ENCODE measurements at places on chromosomes 2 and 18.

DNA sequence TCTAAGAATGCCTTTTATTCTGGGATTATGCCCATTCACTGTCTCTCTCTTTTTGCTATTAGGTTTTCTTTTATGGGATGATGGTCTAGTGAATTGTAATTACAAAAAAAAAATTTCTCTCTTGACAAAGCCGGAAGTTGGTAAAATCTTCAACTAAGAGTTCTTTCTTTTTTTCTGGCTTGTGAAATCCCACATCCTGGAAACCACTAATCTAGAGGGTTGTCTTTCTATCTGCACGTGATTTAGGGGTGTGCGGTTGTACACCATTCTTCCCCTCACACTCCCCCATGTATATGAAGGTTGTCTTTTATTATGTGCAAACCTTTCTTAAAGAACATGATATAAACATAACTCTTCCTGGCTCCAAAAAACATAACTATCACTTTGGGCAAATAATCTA, 52.0 kb downstream of the GATA6 start:
- no peak for DNase-seq

- DNase-seq, result no peak
Observed at GRCh38 chr18:515156-515815, 14.8 kb upstream of the COLEC12 start.

DNA sequence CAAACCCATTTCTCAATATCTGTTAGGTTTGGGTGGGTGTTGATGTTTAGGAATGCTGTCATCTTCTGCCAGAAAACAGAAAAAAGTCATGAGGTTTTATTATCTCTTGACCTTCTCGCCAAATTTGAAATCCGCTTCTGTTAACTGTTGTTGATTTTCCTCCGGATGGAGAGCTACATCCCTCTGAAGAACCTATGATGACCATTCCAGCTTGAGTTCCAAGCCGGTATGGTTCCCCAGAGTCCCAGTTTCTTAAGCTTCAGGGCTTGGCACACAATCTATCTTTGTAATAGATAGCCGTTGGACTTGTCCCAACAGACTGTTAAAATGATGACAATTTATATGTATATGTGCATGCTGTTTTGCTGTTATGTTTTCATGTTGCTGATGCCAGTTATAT, 1201.0 kb downstream of the LRP1B start:
- DNase-seq, result no peak

DNA sequence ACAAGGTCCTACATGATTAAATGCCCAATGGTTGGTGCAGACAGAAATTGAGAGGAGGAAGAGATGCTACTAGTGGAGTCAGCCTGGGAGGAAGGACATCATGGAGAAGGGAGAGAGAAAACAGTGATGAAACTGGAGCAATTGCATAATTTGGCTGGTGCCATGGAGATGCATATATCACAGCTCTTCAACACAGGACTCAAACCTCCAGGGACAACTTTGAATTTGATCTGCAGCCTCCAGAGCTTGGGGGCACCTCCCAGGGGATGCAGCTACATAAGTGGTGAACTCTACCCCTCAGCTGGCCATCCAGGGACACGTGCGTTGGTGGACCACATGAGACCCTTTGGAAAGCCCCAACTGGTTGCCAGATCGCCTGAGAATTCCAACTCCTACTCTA, 80.4 kb downstream of the CTAGE1 start:
- DNase-seq, result no peak

DNA sequence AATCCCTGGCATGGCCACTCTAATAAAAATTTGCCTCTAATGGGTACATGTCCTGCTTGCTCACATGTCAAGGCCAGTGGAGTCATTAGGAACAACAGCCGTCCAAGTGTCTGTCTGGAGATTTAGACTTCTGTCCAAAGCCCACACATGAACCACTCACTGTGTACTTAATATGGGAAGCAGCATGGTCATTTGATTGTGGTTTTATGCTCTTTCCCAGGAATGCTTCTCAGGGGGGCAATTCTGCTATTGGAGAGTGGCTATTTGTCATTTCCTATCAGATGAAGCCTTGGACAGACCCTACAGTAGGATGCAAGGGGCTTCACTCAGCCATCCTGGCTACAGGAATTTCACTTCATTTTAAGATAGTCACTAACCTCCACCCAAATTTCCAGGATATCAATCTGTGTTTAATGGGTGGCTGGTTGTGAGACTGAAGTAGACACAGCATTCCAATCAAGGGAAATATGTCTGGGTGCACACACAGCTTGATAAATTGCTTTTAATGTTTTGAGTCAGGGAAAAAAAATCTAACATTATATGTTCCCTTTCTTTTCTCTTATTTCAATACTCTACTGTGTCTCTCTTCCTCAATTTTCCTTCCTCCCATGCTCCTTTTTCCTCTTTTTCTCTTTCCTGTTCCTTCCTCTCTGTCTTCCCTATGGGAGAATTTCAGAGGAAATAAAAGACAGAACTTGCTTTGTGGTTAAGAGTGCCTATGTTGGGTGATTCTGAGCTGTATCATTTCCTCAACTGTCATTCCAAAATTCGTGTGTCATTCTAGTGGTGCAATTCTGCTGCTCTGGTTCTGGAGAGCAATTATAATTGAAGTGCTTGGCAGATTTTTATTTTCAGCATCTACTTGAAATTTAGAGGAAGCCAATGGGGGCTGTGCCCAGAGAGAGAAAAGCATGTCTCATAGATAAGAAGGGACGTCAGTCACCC, 320.1 kb downstream of the OSR1 start:
- DNase-seq, result no peak

DNA sequence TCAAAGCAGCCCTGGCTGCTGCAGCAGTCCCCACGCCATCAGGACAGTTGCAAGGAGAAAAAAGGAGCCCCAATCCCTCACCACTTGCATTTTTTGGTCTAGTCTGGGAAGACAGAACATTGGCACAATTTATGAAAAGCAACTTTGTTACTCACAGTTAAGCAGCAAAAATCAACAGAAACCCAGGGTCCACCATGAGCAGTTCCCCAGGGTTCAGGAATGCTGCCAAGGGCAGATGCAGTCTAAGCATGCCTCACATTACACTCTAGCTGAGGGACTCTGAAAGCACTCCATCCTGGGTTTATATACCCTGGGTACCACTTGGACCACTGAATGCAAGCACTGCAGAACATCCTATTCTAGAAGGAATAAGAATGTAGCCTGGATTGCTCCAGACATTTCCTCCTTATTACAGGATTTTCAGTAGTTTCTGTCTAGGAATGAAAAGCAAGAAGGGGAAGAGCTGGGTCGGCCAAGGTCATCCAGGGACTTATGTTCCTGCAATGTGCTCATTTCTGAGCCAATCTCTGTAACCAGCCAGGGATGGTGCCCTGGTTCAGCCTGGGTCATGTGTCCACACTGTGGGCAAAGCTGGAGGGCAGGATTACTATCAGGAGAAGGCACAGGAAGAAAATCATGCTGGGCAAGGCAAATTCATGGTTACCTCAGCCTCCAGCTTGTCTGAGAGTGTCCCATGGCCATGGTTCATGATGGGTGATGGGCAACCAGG, 19.5 kb upstream of the TMEM163 start:
- no peak for DNase-seq

- no peak for DNase-seq
Observed at GRCh38 chr18:29979881-29980280, 1062.7 kb downstream of the DSC3 start.

DNA sequence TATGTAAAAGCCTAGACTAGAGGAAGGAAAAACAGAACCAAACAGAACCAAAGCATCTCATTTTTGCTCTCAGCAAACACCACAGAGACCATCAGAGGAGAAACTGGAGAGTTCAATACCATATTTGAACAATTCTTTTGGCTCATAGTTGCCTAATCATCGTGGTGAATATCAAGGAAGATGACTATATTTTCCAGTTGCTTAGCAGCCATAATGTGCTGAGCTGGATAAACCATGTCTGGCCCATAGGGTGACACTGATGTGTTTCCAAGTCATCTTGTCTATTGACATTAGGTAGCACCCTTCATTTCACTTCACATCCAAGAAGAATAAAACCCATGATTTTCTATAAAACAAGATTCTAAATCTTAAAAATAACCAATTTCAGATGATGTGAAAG, 5.9 kb upstream of the XRCC5 start:
- no peak for DNase-seq

- DNase-seq, result no peak
Observed at GRCh38 chr2:46339676-46340459, 42.7 kb downstream of the EPAS1 start.

GRCh38 chr2:25309402-25309801, 32.3 kb downstream of the DNMT3A start:
- no peak for DNase-seq

DNA sequence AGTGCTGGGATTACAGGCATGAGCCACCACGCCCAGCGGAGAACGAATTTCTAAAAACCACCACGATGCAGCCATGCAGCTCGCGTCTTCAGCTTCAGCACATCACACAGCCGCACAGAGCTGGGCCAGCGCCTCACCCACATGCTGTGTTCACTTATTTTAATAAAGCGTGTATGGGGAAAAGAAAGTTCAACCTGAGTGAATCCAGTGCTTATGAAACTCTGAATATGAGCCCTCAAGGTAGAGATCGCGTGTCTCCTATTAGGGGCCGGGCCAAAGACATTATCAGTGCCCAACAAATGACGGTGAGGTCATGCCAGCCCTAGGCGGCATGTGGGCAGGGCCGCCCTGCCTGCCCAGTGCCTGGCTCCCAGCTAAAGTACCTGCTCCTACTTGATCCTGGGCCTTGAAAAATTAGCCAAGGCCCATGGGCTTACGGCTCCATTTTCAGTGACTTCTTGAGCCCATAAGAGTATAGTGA, 44.3 kb downstream of the SPRED2 start:
- no peak for DNase-seq

DNA sequence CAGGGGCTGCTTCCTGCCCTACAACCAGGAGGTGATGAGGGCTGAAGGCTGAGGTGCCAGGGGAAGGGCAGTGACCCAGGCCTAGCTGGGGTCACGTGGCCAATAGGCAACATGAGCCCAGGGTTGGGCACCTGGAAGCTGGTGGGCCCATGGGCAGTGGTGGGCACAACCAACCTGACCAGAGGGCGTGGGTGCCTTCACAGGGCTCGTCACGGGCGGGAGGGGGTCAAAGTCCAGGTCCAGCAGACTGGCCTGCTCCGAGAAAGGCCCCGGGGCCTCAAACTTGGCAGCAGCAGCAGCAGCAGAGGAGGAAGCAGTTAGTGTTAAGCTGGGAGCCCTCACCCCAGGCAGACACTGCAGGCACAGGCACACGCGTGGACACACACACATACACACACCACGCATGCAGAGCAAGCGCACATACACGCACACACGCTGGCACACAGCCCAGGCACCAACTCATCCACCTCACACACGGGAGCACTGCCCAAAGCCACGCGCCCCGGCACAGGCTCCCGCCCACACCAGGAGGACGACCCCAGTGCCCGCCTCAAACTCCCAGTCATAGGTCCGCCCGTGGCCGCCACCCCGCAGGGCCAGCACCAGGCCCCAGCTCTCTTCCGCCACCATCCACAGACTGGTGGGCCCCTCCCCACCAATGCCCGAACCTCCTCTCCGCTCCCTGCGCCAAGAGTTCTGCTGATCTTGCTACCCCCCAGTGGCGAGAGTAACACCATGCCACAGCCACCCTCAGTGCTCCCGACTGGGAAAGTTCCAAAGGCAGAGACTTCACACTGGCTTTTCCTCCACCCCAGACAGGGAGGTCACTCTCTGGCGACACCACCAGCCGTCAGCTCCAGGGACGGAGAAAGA, 53.0 kb downstream of the BIN1 start:
- no peak for DNase-seq

- no peak for DNase-seq
Observed at GRCh38 chr2:33598561-33599174, 431 bp downstream of the FAM98A start.

DNA sequence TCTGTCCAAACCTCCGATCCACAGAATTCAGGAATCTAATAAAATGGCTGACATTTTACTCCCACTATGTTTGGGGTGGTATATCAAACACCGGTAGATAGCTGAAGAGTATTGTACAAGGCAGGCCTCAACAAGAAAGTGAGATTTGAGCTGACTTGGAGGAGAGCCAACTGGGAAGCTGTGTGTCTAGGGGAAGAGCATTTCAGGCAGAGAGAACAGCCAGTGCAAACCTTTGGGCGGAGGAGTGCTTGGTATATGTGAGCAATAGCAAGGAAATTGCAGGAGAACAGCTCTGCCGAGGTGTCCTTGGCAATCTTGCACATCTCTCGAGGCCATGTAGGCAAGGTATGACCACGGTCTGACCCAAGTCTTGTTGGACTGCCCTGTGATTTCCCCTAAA, 1.8 kb upstream of the MERTK start:
- DNase-seq, result no peak

GRCh38 chr18:27803957-27804356, 373.0 kb downstream of the CDH2 start:
- peak; percentile 0 for DNase-seq

GRCh38 chr2:177464549-177464948, 72.0 kb downstream of the AGPS start:
- peak; percentile 50 for DNase-seq

DNA sequence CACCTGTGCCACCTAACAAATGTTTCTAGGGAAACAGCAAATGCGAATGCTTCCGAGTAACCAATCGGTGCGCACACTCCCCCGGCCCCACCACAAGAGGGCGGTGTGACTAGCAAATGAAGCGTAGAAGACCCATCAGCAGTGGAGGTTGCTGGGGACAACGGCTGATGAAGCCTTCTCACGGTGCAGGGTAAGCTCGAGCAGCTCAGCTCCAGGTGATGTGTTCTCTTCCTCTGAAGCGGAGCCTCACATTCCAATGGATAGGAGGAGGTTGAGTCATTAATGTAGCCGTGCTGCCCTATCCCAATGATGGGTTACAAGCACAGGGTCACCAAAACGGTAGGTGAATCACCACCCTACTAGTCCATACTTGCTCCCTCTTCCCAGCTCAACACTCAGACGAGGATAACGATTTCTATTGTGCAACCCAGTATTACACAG, 127.6 kb upstream of the TWIST2 start:
- DNase-seq, result no peak

DNA sequence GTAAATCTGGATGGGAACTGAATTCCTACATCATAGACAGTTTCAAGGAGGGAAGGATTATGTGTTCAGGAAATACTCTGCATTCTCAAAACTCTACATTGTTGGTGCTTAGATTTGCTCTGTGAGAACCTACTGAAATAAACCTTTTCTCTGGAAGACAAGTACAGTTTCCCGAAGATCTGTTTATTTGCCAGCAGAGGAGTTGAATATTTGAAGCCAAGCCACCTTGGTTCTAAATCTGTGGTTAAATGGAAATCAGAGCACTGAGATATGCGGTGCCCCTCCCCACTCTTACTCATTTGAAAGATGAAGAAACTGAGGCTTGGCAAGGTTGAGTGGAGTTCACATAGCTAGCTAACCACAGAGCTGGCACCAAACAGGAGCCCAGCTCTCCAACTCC, 146.3 kb upstream of the CTAGE1 start:
- DNase-seq, result peak; percentile 65

GRCh38 chr2:263774-264492, at the start of gene SH3YL1:
TSS of gene SH3YL1 (minus strand) at chr2:264032. CDS start at chr2:263984, 48 bp downstream.
- no peak for DNase-seq

DNA sequence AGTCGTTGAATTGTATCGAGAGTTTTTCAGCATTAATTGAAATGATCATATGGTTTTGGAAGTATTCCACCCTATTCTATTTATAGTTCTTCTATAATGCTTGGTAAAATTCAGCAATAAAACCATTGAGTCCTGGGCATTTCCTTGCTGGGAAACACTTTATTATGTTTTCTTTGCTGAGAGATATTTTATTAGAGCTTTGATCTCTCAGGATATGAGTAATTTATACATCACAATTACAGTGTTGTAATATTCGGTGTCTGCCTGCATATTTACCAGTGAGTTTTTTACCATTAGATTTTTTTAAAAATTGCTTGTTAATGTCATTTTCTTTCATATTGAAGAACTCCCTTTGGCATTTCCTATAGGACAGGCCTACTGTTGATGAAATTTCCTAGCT, 402.7 kb upstream of the FSIP2 start:
- no peak for DNase-seq

All from non-pigmented ciliary epithelial cell (primary cell).